Adrenal gland (tissue), 19 donors: ENCODE measurements at places on chromosomes 11 and 22.

DNA sequence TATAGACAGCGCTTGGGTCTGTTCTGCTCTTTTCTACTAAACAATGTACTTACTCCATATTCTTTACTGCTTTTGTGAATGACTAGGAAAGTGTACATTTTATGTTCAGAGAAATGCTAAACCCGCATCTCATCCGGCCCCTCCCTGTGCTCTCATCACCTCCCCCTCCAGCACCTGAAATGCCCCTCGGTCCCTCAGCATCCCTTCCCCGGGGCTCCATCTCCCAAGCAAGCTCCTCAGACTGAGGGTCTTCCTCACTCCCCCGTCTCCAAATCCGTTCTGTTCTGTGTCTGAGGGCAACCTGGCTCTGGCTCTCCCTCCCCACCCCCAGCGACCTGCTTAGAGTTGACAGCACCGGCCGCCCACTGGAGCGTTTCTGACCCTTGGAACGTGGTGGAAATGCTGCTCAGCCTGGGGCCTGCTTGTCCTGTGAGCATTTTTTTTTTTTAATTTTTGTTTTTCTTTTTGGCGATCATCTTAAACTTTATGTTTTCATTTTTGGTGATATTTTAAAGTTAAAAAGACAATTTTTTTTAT lies 1.4 kb downstream of the SELENOO start:
- no peak for DNase-seq

DNA sequence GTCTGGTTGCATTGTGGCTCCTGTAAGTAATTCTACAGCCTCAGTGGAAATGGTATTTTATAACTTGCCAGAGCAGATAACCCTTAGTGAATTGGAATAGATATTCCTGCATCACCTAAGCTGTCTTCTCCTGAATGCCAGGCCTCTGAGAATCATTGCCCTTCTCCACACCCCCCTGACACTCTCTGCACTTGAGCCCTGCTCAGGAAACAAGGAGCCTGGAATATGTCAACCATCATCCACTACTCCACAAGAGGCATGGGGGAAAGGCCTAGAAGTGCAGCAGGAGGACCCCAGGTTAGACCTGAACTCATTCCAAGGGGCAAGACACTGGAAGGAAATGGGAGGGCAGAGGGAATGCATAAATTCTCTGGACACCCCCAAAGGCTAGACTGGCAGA lies 72.4 kb downstream of the DSCAML1 start:
- no peak for DNase-seq

DNA sequence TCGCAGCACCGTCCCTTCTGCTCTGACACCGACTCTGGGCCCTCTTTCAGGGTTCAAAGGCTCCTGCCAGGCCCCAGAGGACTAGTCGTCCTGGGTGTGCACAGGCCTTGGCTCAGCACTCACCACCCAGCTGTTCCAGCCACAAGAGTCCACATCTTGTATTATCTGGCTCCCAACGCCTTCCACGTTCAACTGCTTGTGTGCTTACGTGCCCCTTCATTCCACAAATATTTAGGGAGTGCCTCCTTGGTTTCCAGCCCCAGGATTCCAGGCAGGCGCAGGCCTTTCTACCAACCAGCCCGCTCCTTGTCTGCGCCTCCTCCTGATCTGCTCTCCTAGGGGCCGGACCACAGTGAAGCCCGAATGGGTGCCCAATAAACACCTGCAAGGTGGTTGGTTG lies 70.9 kb downstream of the SCUBE1 start:
- DNase-seq, result no peak

DNA sequence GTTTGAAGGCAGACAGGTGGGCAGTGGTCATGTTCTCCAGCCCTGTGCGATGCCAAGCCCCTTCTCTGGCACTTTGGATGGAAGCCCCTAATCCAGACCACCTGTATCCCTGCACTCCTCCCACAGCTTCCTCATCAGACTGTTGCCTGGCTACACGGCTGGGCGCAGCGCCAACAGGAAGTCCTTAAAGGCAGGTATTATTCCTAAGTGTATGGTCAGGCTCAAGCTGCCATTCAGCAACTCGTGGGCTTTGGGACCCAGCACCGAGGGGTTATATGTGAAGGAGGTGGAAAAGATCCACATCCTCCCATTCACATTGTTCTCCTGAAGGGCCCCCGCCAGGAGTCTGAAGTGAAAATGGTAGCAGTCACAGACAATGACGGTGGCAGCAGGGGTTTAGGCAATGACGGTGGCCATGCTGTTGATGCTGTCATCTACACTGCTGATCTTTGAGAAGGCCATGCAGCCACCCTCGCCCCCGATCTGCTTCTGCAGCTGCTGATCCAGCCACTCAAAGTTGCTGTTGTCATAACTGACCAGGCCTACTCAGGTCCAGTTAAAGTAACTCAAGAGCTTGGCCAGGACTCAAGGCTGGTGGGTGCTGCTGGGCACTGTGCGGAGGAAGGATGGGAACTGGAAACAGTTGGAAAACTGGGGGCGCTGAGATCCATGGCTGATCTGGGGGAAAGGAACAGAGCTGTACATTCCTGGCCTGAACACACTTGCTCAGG lies 27.7 kb downstream of the OR6Q1 start:
- DNase-seq, result no peak

DNA sequence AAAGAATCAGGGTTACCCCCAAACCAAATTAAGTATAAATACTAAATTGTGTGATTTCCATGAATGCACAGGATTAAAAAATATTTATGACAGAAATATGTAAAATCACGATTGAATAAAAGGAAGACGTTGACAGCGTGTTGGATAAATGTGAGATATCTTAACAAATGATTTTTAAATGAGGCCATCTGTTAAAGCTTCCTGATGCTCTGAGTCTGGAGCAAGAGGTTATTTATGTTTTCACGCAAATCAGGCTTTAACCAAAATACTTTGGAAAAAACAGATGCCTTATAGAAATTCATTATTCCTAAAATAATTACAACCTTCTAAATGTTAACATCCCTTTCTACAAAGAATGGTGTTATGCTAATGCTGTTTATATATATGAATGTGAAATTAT lies 123.3 kb downstream of the PAX6 start:
- no peak for DNase-seq

DNA sequence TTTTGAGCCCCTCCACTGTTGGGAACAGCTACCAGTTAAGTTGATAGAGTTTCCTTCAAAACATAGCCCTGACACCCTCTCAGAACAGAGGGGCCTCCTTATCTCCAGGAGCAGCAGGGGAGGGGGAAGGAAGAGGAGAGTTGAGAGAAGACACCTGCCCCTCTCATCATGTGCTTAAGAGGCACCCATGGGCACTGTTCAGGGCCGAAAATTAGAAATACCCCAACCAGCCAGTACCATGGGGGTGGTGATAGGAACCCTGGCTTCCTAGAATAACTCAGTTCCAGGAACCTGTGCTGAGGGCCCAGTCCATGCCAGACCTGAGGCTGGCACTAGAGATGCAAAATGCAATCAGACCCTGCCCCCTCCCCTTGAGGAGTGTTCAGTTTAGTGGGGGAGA lies 9.3 kb upstream of the GDPD5 start:
- DNase-seq, result no peak

DNA sequence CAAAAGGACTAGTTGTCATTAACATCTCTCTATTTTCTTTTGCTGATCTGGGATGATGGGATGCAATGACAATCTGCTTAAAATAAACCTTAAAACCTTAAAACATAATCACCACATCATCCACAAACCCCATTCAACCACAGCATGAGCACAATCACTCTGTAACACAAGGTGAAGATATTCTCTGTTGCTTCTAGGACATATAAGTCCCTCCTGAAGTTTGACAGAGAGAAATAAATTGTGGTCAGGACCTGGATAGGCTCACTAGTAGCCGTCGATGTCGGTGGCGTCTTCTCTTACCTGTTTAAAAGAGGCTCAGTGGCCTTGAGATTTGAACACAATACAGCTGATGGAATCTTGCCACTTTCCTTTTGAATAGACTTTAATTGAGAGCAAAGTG lies 47.9 kb downstream of the WT1 start:
- DNase-seq, result no peak

DNA sequence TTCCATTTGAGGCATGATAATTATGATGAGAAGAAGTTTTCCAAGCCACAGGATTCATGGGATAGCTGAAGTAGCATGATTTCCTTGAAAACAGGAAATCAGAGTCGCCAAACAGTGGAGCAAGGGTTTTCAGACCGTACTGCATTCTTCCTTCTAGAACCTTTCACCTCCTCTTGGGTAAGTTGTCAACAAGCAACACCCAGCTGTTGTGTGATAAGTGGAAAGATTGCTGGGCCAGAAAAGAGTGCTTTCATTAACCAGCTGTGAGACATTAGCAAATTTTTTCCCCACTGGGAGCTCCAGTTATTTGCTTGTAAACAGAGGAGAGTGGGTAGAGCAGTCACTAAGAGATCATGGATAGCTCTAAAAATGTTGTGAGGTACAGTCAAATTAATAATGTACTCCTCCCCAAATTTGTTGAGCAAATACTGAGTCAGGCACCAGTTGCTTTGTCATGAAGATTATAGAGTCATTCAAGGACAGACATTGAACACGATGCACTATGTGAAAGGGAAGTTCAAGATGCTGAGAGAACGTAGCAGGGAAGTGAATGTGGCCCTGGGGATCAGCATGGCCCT lies 11.7 kb upstream of the MPEG1 start:
- no peak for DNase-seq

- no peak for DNase-seq
Observed at GRCh38 chr11:34476849-34477248, 36.7 kb downstream of the ELF5 start.

DNA sequence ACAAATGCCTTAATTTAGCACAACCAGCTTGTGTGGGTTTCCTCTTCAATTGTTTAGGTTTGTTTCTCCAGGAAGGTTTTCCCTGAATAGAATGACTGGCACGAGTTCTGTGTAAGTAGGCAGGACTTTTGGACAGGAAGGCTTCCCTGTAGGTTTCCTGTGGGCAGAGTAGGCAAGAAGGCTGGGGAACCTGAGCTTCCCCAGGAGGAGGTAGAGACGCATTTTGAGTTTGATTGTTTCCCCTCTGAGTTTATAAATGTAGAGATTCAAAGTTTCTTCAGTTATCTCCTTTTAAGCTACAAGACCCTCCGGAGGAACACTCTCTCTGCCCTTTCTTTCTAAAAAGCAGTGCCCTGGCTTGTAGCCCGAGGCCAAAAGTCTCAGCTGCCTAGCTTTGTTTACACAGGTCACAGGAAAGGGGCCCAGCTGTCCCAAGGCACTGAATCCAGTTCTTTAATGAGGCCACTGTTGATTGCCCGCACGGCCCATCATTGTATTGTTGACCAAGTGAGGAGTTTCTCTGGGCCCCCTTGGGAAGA lies 66.6 kb upstream of the RDX start:
- no peak for DNase-seq

DNA sequence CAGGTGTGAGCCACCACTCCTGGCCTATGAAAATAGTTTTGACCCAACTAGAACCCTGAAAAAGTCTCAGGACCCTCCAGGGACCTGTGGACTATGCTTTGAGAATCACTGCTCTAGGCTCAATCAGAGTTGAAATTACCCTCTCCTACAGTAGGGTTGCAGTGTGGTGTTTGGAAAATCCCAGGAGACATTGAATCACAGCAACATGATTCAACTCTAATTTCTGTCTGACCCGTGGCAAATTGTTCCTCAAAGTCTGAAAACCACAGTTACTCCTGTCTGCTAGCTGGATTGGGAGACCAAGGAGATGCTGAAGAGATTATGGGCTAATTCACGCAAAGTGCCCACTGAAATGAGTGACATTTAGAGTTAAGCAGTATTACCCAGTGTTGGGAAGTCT lies 5.4 kb upstream of the MTMR3 start:
- no peak for DNase-seq

GRCh38 chr11:69211920-69212797 lies 56.4 kb downstream of the SMIM38 start:
- no peak for DNase-seq
